ENCODE measurements at places on chromosomes 5 and 9. TPM values are rescaled to one million over a fixed set of nuclear protein-coding genes. Genes with fewer than 3 reads are reported as not detected.

KIF20A gene
- total RNA-seq: 161 TPM

PPIC gene
- 48.2 TPM for total RNA-seq

PCDHA1 gene
- not detected for total RNA-seq

SPINK13 gene
- total RNA-seq: not detected

FGFR4 gene
- total RNA-seq: 1.9 TPM

Measured in RPMI7951 (cell line).